ENCODE measurements at places on chromosomes 5 and 9. TPM values are rescaled to one million over a fixed set of nuclear protein-coding genes. Genes with fewer than 3 reads are reported as not detected.
A peak's percentile ranks its signal among the peaks of the same experiment; 100 is the strongest.

The ZNF883 gene
- 0.98 TPM for total RNA-seq

The OR2K2 gene
- total RNA-seq: 1.5 TPM

The LIFR gene
- 63.3 TPM for total RNA-seq

The LHX6 gene
- 8.1 TPM for total RNA-seq

The PCDHGA3 gene
- 3.4 TPM for total RNA-seq

The CCNO gene
- not detected for total RNA-seq

The PCDHB1 gene
- not detected for total RNA-seq

The ZNF782 gene
- total RNA-seq: 16.9 TPM

- peaks cover 13% of the 10 kb centered on the region for H3K4me1 ChIP-seq
- H3K27ac ChIP-seq: no peak overlapping the region
- peaks cover 30% of the 10 kb centered on the region for H3K36me3 ChIP-seq
Observed at GRCh38 chr5:14309878-14310531, 166.9 kb downstream of the TRIO start.

- no peaks in the 10 kb centered on the region for H3K4me1 ChIP-seq
- no peak overlapping the region for H3K4me3 ChIP-seq
- DNase-seq: no peak
- H3K27ac ChIP-seq: no peak overlapping the region
Observed at GRCh38 chr5:56142614-56143372, 90.3 kb downstream of the ANKRD55 start.

DNA sequence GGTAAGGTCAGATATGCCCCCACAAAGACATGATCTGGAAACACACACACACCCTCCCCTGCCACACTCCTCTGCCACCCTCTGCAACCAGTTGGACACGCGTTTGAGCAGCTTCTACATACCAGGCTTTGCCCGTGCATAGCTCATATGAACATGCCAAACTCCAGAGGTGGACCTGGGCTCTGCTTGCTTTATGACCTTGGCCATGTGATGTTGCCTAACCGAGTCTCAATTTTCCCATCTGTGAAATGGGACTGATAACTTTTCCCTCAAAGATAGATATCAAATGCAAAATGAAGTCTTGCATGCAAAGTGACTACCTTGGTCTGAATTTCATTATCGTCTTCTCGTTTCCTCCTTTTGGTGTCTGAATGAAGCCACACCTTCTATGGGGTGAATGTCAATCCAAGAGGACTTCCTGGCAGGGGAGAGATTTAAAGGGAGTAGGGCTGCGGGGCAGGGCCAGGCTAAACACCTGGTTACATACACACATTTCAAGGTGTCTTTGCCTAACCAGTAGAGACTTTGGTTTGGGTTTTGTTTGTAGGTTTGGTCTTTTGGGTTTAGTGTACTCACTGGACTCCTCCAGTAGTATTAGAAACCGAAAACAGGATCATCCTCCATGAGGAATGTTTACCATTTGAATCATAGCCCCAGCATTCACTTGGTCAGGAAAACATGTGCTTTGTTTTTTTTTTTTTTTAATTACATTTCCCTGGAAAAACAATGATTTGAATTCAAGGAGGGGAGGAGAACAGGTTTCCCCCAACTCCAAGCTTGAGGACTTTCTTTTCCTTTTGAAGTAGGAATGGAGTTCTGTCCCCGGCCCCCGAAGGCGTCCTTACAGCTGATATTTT lies 63.2 kb downstream of the COL27A1 start:
- H3K27ac ChIP-seq: peak overlapping the region; percentile 80
- no peaks in the 10 kb centered on the region for H3K27me3 ChIP-seq
- no peak for DNase-seq
- H3K4me1 ChIP-seq: peaks cover 47% of the 10 kb centered on the region

DNA sequence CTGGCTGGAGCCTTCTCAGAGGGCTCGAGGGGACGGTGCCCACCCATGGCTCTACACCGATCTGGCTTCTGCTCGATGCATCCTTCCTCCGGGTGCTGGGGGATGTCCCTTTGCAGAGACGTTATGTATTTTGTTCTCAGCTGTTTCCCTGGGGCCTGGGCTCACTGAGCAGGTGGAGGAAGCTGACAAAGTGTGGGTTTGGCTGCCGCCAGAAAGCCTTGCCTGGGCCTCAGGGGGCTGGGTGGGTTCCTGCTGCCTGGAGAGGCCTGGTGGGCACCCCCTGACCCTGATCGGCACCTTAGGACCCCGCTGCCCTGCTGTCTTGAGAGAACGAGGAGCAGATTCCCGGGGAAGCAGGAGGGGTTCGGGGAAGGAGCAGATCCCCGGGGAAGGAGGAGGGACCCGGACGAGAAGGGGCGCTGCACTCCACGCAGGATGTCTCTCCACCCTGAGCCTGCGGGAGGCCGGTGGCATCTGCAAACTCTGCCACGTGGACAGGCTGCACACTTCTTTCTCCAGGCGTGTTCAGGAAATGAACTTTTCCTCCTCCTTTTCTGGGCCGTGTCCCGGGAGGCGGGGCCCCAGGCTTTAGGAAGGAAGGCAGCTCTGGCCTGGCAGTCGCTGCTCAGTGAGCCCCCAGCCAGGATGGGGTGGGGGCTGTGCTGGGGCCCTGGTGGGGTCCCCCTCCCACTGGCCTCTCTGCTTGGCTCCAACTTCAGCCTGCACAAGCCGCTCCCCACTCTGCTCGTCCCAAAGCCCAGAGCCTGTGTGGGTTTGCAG lies 148.9 kb downstream of the RXRA start:
- H3K27ac ChIP-seq: peak overlapping the region; percentile 78
- peaks cover 48% of the 10 kb centered on the region for H3K4me1 ChIP-seq
- no peaks in the 10 kb centered on the region for H3K36me3 ChIP-seq
- no peaks in the 10 kb centered on the region for H3K27me3 ChIP-seq

DNA sequence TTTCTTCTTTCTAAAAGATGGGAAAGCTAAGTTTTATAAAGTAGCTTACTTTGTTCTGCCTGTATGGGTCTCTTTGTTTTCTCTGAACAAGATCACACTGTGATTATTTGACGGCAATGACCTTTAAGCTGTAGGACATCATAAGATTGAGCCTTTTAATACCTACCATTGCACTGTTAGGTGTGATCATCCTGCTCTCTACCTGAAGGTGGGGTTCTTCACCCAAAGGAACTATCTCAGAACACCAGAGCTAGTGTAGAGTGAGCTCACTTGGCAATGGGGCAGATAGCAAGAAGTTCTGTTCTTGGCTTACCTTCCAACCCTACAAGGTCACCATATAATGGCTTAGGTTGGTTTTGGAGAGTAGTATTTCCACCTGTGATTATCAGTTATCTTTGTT lies 200.2 kb downstream of the SPATA31D1 start:
- H3K27ac ChIP-seq: no peak overlapping the region
- H3K4me3 ChIP-seq: no peak overlapping the region
- no peak for DNase-seq
- H3K4me1 ChIP-seq: no peaks in the 10 kb centered on the region
- H3K27me3 ChIP-seq: no peaks in the 10 kb centered on the region

DNA sequence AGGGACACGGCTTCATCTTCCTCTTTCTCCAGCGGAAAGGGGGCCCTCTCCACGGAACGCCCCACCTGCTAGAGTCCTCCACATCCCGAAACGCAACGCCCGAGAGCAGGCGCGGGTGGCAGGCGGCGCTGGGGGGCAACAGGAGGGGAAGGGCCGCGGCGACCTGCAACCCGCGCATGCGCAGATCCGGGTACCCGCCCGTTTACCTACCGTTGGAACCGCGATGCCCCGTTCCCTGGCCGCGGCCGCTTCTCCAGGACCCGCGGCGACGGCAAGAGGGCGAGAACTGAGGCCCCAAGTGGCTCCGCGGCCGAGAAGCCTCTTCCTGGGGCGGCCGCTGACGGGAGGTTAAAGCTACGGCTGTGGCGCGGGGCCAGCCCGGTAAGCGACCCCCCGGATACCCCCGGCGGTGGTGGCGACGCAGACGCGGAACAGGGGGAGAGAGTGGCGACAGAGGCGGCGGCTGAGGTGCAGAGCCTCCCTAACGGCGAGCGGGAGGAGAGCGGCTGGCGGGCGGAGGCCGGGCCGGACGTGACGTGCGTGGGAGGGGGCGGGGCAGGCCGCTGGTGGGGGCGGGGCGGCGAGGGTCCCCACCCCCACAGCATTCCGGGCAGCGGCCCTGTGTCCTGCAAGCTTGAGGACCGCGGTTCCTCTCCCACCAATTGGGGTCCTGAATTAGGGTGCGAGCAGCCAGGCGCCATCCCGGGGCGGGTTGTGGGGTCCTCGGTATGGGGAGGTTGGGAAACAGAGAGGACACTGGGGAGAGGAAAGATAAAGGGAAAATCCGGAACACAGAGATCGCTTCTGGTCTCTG lies at the start of gene FAM13B:
FAM13B (minus strand) TSS at position 508 of the 814 bp plus-strand sequence. CDS start 13,968 bp downstream, outside the sequence.
- no peak for DNase-seq
- peak within 1 kb of the TSS; percentile 96 for H3K4me3 ChIP-seq
- H3K36me3 ChIP-seq: no peaks in the 10 kb centered on the region
- H3K27me3 ChIP-seq: no peaks in the 10 kb centered on the region
- H3K27ac ChIP-seq: peak within 1 kb of the TSS; percentile 99

DNA sequence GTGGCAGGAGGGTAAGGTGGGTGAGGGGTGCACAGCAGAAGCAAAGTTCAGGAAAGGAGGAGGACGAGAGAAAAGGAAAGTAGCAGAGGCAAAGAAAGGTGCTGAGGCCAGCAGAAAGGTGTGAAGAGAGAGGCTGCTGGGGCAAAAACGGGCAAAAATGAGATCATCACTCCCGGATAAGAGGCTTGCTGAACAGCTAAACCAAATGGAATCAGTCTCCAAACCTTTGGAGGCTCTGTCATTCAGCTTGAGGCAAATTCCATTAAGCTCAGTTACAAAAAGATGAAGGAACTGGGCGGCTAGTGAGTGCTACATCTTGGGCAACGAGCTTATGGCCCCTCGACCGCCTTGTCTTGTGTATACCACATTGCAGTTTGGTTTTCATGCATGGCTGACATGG lies 136.4 kb downstream of the FSTL4 start:
- no peak for DNase-seq
- no peak overlapping the region for H3K4me3 ChIP-seq
- H3K4me1 ChIP-seq: peaks cover 4% of the 10 kb centered on the region
- no peaks in the 10 kb centered on the region for H3K36me3 ChIP-seq
- H3K27me3 ChIP-seq: no peaks in the 10 kb centered on the region

Measured in vagina (tissue), 2 donors.